ENCODE measurements at places on chromosomes 2 and 18.

DNA sequence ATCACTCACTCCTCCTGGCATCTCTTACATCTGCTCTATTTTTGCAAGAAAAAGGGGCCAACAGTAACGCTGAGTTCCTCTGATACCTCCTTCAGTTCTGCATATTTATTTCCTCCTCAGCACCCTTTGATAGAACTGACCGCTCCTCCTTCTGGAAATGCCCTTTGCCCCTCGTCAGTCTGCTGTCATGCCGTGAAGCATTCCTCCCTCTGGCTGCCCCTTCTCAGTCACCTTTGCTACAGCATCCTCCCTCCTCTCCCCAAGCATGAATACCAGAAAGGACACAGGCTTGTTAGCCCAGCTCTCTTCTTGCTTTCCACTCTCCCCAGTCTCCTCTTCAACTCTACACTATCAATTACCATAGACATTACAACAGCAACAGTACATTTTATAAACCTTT lies 135.4 kb downstream of the NBAS start:
- no peak for DNase-seq

DNA sequence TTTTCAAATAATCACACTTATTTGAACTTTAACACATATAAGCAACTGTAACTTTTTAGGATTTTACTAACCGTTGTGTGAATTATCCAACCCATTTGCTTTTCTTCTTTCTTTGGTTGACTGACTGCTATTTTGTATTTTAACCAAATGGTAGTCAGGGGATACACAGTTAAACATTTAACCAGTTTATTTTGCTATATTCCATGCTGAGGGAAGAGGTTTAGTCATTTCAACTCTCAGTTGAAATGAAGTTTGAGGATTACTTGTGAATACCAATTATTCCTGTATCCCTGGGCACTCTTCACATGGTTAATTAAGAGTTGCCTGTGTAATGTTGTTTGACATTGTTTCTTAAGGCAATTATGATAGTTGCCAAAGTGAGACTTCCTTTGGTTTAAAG lies 1.9 kb downstream of the SPAG16 start:
- no peak for DNase-seq

- no peak for DNase-seq
These were observed 43.0 kb upstream of the RHOB start for GRCh38 chr2:20403774-20404312.

DNA sequence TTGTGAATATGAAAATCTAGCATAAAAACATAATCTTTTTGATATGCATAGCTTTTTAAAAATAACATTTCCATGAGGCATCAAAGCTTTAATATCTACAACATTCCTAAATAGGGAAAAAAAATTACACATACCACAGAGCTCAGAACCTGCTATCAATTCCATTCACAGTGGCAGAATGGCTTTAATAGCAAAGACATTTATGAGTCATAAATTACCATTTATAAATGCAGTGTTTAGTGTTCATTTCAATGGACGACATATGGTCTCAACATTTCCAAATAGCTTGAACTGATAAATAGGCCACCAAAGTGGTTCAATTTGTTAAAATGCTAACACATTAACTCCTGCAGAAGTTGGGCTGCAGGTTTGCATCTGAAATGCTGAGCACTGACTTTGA lies 600.6 kb upstream of the SETBP1 start:
- no peak for DNase-seq

DNA sequence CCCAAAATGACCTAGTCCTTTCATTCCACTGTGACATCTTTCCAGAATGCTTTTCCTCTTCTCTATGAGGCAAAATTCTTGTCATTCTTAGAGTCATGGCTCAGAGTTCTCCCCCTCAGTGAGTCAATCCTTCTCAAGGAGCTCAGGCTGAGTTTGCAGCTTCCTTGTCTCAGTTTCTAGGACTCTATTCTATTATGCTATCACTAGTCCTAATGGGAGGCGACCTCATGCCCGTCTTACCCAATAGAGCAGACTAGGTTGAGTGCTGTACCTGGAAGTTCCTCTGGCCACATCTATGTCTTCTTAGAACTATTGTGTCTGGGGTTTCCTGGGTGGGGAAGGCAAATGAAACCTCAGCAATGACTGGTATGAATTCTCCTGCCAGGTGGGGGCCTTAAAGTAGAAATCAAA lies 51.5 kb downstream of the HAUS1 start:
- DNase-seq = no peak

DNA sequence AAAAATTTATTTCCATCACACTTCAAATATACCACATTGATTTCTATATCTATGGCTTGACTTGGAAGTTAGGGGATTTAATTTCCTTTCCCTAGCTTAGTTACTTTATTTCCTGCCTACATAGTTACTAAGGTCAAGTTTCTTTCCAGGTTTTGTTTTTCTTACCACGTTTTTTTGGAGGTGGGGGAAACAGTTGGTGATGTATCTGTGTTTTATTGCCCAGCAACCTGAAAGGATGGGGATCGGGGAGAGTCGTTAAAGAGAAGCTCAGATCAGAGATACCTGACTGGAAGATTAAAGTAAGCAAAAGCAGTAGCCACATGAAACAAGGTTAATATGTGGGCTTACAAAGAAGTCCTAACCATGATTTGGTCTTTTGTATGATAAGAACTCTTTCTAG lies 127.8 kb downstream of the OSBPL6 start:
- DNase-seq = no peak

DNA sequence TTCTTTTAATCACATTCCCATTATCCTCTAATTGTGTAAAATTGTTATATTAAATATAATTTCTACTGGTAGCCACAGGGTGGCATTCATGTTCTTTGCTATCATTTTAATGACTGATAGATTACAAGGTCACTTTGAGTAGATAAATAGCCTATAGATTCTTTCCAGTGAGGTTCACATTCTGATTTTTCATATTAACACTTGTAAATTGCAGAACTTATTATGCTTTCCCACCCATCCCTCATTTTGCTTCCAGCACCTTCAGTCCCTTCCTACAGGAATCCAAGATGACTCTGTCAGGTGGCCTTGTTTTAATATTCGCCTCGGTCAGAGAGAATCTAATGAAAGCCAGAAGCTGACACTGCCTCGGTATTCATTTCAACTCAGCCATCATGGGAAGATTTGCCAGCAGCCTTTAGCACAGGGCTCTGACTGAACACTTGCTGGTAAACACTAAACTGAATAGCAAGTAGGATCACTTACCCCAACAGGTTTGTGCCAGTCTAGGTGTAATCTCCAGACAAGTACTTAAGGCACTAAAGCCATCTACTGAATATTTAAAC lies 101.2 kb upstream of the FSHR start:
- no peak for DNase-seq

GRCh38 chr2:151334082-151334815 lies 23.1 kb upstream of the TNFAIP6 start:
- no peak for DNase-seq

All from NK-92 treated with Interleukin-12 subunit alpha and Interleukin-12 subunit beta, amount 100 ng/mL, for 24 hours (cell line).